ENCODE measurements at places on chromosomes 1 and 21. TPM values are rescaled to one million over a fixed set of nuclear protein-coding genes. Genes with fewer than 3 reads are reported as not detected.

Gene TENT5C
- total RNA-seq = 8.1 TPM

Gene CFAP107
- not detected for total RNA-seq

Gene ACKR1
- total RNA-seq = 23.3 TPM

Gene PGLYRP4
- not detected for total RNA-seq

- peak; percentile 16 for DNase-seq
Measured at GRCh38 chr1:172394141-172394751, 26.2 kb upstream of the C1orf105 start.

- no peak for DNase-seq
Measured at GRCh38 chr1:39876144-39876543, 7.2 kb downstream of the TRIT1 start.

GRCh38 chr1:87167157-87167789 is 161.4 kb upstream of the LMO4 start:
- no peak for DNase-seq

DNA sequence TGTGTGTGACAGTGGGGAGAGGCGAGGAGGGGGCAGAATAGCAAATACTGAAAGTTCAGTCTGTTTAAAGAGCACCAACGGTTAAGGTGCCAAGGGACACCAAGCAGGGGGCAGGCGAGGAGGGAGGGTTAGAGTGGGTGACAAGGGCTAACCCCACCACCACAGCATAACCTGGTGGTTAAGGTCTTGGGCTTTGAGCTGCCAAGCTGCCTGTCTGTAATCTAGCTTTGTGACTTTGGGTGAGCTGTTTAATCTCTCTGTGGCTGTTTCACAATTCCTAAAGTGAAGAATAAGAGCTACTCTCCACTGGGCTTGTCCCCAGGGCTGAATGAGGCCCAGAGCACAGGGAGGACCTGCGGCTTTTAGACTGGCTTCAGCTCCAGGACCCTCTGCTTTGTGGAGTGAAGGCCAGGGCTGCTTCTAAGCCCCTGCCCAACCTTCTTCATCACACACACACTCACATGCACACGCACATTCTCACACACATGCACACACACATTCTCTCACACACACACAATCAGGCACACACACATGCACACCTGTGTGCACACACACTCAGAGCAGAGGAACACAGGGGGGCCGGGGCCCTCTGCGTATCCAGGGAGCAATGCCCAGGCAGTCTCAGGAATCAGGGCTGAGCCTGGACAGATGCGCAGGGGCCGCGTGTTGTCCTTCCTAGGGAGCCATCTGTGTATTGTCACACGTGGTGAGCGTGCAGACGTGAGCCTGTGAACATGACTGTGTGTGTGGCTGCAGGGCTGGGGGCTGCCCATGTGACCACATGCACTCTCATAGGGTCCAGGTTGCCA is 101.6 kb upstream of the TARDBP start:
- DNase-seq = no peak

DNA sequence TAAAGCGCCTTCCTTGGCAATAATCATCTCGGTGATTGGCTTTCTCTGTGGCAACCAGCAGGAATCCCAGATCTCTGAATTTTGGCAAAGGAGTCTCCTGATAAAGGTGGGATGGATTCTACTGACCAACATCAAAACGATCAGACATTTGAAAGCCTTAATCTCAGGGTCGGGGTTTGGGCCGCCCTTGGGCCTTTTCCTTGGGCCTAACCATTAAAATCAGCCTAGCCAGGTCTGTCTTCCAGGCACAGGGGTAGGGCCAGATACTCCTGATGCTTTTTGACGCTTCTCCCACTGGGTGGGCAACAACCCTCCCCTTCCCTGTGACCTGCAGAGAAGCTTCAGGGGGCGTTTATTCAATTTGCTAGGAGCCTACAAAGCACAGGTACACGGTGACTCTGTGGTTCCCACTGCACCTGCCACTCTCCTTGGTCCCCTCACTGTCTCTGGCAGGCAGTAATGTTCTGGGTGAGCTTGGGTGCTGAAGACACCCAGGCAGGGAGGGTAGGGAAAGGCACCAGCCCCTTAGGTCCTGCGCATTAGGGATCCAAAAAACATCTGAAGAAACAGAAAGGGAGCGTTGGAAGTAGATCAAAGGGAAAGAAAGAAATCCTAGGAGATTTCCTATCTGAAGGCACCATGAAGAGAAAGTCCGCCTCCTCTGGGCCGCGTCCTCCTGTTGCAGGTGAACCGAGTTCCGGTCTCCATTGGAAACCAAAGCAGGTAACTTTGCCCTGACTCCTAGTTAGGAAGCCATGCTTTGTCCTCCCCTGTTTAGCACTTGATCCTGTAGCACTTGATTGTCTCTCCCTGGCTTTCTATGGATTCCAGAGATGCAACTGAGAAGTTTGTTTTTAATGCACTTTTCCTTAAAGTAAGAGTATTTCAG is 12.3 kb downstream of the RNU1-2 start:
- DNase-seq = no peak

GRCh38 chr1:153397924-153398651 is 7.2 kb upstream of the S100A8 start:
- DNase-seq = peak; percentile 7

DNA sequence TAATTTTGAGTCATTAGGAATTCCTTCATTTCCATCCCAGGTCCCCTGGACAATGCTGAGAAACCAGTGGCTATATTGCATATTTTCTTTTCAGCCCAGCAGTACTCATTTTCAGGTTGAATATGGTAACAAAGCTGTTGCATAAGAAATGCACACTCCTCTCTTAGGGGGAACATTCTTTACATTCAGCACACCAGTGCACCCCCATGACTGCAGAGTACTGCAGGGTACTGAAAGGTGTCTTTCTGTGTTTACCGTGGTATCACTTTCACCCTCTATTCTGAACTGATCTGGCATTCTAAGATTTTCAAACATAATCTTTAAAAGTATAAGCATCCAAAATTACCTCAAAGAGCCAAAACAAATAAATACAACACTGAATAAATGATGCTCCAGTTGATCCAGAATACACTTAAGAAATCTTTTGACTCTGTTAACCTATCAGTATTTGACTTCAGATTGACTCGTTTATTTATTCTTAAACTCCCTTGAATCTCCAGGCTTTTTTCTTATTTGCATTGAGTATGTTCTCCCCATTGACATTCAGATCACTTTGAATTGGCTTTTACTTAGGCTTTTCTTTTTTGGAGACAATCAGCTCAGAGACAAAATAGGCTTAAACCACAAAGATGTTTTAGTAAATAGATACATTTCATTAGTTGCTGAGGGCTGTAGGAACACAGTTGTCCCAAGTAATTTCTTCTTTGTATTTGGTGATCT is 213.6 kb downstream of the NFIA start:
- DNase-seq = no peak

DNA sequence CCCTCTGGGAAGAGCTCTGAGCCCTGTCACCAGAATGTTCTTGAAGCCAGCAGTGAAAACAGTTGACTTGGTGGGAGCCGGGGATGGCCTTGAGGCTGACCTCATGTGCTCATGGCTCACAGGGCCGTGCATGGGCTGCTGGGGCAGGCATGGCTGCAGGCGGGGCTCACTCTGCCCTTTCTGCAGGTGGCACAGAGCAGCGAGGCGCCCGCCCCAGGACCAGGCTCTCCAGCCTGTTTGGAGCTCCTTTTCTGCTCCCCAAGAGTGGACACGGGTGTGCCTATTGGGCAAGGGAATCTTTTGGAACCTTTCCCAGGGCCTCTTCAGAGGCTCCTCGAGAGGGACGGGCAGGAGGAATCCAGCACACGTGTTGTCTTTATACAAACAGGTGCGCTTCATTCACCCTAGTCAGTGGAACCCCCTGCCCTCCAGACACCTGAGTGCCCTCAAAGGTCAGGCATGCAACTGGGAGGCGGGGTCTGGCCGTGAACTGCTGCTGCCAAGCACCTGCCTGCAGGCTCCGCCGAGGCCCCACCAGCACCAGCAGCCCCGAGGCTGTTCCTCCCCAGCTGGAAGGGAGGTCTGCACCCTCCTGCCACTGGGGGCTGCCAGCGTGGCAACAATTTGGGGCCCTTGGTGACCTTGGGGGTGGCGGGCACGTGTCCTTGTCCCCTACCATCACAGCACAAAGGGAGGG is 2.6 kb upstream of the TTC34 start:
- DNase-seq = no peak

- no peak for DNase-seq
Measured at GRCh38 chr1:92329347-92330129, 30.7 kb downstream of the RPAP2 start.

- DNase-seq = no peak
Measured at GRCh38 chr1:205446828-205447227, 9.0 kb downstream of the BLACAT1 start.

Data from mucosa of gallbladder (tissue), 1 donor.